ENCODE measurements at places on chromosomes 1 and 21.

- no peak for DNase-seq
These were observed 252.8 kb downstream of the FOXD2 start for GRCh38 chr1:47690341-47691250.

GRCh38 chr1:74673351-74674111 lies at the start of gene ERICH3:
Gene ERICH3, minus strand, starts transcription at chr1:74673792. Its CDS starts 273 bp downstream, at chr1:74673519.
- DNase-seq, result no peak

- DNase-seq, result peak; percentile 58
These were observed 2.8 kb upstream of the C1orf162 start for GRCh38 chr1:111471012-111471411.

DNA sequence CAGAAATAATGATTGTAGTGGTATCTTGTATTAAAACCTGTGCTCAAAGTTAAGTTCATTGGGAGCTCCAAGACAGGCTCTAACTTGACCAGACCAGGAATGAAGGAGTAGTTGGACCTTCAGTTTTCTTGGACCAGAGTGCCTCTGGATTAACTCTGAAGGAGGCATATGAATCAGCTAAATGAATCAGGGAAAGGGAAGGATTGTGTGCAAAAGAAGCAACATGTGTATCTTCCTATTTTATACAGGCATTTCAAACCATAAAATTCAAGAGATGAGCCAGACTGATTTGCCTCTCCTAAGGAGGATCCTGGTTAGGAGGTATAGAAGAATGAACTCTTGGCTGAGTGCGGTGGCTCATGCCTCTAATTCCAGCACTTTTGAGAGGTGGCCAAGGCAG lies 71.4 kb downstream of the CC2D1B start:
- no peak for DNase-seq

- DNase-seq, result no peak
These were observed 47.8 kb downstream of the AK4 start for GRCh38 chr1:65195495-65196417.

- no peak for DNase-seq
These were observed 16.6 kb upstream of the KLHDC7A start for GRCh38 chr1:18463984-18464664.

GRCh38 chr1:200372885-200373181 lies 37.0 kb downstream of the ZNF281 start:
- DNase-seq, result no peak

Measured in T-helper 1 cell (primary cell).